Breast epithelium (tissue), 4 donors: ENCODE measurements at places on chromosomes 1 and 21. TPM values are rescaled to one million over a fixed set of nuclear protein-coding genes. Genes with fewer than 3 reads are reported as not detected.

SHISA4 gene
- total RNA-seq: 21.9 TPM

RGS8 gene
- not detected for total RNA-seq

- DNase-seq: no peak
These were observed 57.6 kb downstream of the RIMS3 start for GRCh38 chr1:40607921-40608320.

- no peak for DNase-seq
These were observed 310.0 kb upstream of the RUNX1 start for GRCh38 chr21:35359076-35359475.

- DNase-seq: no peak
These were observed 123.6 kb upstream of the KCNJ15 start for GRCh38 chr21:38133240-38133639.
